NCI-H524 treated with DMSO at 0.1 percent for 48 hours (cell line): ENCODE measurements at places on chromosomes 12 and 14.

- DNase-seq = no peak
Measured at GRCh38 chr12:115763376-115763775, 514.1 kb downstream of the MED13L start.

DNA sequence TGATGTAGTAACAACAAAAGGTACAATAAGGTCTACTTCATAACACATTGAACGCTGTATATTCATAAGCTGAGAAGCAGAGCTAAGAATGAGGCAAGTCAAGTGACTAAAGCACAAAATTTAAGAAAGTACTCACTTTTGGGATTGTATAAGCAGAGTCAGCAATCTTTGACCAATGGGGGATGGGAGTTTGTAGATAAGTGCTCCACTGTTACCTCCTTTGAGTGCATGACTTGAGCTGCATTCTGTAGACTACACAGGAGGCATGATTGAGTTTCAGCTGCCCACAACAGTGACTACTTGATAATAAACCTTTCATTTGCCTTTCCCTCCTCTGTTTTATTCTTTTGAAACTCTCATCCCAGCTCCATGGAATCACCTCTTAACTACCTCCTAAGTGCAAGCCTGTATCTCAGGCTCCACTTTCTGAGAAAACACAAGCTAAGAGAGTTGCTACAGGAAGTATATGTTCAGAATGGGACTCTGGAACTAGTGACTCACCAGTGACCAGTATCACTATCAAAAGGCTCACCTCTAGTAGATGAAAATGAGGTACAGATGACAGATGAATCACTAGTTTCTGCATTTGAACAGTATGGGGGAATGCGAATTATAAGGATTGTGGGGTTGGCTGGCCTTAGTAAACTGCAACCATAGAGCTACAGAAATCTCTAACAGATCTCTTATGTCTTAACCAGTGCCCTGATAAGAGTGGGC lies 49.2 kb downstream of the SLC35F4 start:
- DNase-seq = no peak

- DNase-seq = no peak
Measured at GRCh38 chr12:55696141-55696540, 11.6 kb downstream of the ITGA7 start.

DNA sequence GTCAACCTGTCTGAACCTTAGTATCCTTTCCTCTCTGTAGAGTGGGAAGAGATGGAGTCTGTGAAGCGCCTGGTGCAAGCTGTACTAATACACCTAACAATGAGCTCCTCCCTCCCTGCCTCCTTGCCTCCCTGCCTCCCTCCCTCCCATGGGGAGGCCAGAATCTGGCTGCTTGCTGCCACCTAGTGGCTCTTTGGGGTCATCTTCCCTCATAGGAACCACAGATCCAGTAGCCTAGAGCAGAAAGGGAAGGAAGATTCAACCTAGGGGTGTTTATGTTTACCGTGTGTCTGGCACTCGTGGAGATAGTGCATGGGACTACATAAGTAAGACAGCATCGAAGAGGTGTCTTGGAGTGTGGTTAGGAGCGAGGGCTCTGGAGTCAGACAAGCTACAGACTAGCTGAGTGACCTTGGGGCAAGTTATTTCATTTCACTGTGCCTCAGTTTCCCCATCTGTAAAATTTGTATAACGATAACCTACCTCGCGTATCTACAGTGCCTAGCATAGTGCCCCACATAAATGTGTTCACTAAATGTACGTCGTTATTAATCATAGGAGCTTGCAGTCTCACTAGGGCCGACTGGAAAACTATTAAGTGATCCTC lies 35.5 kb upstream of the TSPAN9 start:
- DNase-seq = no peak

DNA sequence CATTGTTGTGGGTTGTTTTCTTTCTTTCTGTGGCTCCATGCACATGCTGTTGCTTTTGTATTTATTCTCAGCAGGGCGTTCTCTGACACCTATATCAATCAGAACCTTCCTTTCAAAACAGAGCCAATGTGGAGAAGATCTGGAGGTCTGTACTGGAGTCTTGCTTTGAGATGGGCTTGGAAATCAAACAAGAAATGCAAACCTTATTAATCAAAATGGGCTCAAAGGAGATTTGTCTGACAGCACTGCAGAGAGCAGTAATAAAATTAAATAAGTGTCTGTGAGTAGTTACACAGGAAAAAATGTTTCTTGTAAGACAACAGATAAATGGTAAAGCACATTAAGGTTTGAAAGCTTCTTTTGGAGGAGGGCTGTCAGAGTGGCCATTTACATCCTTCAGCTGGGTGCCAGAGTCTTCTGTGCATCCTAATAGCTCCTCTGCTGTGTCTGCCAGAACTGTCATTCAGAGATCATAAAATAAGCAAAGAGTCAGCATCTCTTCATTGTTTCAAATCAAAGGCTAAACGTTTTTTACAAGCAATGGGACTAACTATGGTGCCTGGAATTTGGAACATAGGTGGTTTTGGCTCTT lies 414.3 kb downstream of the NAV3 start:
- no peak for DNase-seq

GRCh38 chr12:108861878-108862587 lies 4.7 kb upstream of the SSH1 start:
- no peak for DNase-seq

- no peak for DNase-seq
Measured at GRCh38 chr12:103698752-103699560, 111.9 kb downstream of the STAB2 start.

DNA sequence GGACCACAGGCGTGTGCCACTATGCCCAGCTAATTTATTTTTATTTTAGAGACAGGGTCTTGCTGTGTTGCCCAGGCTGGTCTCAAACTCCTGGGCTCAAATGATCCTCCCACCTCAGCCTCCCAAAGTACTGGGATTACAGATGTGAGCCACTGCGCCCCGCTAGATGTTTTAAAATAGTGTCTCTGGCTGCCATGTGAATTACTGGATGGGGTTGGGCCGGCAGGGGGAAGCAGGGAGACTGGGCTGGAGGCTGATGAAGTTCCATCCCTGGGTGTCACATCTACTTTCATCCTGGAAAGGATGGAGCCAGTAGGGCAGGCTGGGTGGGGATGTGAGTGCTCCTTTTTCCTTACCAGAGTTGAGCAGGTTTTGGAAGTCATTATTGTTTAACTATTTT lies 46.1 kb downstream of the DNAH10 start:
- no peak for DNase-seq

GRCh38 chr14:83007641-83008225 lies 1474.1 kb upstream of the SEL1L start:
- no peak for DNase-seq

- DNase-seq = no peak
Measured at GRCh38 chr12:90098132-90098779, 389.6 kb upstream of the ATP2B1 start.

GRCh38 chr14:69291891-69292561 lies 32.1 kb downstream of the GALNT16 start:
- DNase-seq = no peak

DNA sequence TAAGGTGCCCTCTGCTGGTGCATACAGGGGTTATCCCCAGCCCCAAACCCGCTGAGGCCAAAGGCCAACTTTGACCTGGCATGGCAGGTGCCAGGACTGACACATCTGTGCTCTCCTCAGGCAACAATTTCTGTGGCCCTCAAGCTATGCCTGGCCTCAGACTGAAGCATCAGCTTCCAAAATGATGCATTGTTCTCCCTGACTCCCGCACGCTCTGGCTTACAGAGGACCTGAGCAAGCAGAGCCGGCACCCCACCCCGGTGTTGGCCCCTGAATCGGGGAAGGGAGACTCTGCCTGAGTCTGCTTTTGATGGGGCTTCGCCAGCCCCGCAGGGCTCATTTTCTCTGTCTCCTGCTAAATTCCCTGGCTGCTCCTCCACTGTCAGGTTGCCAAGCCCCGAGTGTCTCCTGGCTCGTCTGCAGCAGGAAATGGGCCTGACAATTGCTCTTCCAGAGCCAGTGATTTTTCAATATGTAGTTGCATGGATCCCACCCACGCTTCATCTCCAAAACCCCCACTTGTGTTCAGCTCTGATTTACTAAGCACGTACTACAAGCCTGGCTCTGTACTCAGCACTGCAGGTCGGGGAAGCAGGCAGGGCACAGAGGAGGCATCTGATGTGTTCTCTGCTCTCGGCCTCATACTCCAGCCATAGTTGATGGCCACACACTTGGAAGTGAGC lies 126.1 kb downstream of the SLC38A6 start:
- DNase-seq = no peak

GRCh38 chr12:81083906-81084513 lies 6.1 kb downstream of the ACSS3 start:
- DNase-seq = no peak

DNA sequence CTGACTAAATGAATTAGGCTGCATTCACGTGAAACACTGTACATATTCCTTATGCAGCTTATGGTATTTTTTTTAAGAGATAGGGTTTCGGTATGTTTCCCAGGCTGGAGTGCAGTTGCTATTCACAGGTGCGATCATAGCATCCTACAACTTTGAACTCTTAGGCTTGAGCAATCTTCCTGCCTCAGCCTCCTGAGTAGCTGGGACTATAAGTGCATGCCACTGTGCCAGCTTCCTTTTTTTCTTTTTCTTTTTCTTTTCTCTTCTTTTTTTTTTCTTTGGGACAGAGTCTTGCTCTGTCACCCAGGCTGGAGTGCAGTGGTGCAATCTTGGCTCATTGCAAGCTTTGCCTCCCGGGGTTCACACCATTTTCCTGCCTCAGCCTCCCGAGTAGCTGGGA lies 35.8 kb upstream of the SPPL3 start:
- no peak for DNase-seq

GRCh38 chr12:114499338-114499737 lies 93.4 kb upstream of the TBX5 start:
- no peak for DNase-seq

- no peak for DNase-seq
Measured at GRCh38 chr14:93989939-93990338, 7.2 kb upstream of the CCDC197 start.

DNA sequence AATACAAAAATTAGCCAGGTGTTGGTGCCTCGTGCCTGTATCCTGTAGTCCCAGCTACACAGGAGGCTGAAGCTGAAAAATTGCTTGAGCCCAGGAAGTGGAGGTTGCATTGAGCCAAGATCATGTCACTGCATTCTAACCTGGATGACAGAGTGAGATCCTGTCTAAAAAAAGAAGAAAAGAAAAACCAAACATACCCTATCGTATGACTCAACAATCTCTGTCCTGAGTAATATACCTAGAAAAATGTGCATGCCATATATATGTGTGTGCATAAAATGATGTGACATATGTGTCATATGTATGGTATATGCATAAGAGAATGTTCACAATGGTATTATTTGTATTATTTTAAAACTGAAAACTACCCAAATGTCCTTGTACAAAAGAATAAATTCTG lies 261.5 kb upstream of the CLEC14A start:
- no peak for DNase-seq

GRCh38 chr12:80262771-80263170 lies 163.4 kb downstream of the OTOGL start:
- DNase-seq = no peak

- no peak for DNase-seq
Measured at GRCh38 chr14:105195051-105195450, 13.9 kb upstream of the NUDT14 start.

DNA sequence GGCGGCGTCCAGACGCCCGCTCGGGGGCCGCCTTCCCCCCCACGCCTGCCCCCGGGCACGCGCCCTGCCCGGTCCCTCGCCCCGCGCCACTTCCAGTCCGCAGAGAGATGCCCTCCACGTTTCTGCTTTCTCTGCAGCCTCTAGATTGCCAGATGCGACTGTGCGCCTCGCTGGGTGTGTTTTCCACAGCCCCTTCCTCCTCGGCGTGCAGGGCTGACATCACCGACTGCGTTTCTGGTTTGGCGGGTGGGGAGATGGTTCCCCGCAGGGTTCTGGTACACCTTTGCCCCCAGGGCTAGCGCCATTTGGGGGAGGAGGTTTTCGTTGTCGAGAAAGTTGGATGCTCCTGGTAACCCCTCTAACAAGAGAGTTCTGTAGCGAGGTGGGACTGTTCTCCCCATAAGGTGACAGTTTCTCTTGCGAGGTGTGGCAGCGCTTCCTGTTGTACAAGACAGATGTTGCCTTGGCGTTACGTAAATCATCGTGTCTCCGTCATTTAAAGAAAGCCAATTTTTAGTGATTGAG lies 1.5 kb downstream of the CALM1 start:
- DNase-seq = no peak

- DNase-seq = no peak
Measured at GRCh38 chr12:77089686-77090220, 24.4 kb upstream of the E2F7 start.

- DNase-seq = no peak
Measured at GRCh38 chr12:113061061-113061694, 4.6 kb downstream of the DTX1 start.

DNA sequence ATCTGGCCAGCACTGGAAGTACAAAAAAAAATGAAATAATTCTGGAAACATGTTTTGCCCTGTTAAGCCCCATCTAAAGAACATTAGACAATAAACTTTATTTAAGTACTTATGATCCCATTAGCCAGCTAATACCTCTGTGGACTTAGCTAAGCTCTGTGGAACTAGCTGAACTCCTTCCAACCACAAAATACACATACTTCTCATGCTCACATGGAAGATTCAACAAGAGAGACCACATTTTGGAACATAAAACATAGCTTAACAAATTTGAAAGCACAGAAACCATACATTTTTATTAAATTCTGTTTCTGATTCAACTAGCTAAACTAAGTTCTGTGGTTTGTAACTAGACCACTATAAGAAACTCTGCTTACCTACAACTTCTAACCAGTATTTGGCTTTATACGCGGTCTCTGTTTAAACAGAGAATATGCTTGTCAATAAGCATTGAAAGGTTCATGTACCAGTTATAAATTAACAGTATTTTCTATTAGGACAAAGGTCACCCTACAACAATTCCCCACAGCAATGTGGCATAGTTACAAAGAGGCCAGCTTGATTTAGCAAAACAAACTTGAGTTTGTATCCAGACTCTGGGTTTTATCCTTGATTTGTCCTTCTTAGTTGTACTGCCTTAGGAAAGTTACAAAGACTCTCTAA lies 300.1 kb downstream of the C12orf50 start:
- no peak for DNase-seq

DNA sequence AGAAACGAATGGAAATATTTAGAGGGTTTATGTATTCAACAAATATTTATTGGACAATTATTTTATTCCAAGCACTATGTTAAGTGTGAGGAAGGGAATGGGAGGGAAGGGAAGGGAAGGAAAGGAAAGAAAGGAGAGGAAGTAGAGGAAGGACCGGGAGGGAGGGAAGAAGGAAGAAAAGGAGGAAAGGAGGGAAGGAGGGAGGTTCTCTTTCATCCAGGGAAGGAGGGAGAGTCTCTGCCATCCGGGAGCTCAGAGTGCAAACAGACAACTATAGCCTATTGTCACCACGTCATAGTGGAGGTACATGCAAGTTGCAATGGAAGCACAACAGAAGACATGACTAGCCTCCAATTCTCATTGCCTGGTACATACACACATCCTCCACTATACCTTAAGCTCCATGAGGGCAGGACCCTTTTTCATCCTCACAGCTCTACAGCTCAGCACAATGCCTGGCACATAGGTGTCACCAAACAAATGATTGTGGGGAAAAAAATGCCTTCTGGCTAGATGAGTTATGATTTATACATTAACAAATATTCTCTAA lies 48.1 kb downstream of the DAD1 start:
- DNase-seq = no peak

- no peak for DNase-seq
Measured at GRCh38 chr14:67241411-67242167, at the start of gene PALS1. Gene PALS1, plus strand, starts transcription at chr14:67241435. Its CDS starts 37,736 bp downstream, at chr14:67279171.
